ENCODE measurements at places on chromosomes 7 and 10.

DNA sequence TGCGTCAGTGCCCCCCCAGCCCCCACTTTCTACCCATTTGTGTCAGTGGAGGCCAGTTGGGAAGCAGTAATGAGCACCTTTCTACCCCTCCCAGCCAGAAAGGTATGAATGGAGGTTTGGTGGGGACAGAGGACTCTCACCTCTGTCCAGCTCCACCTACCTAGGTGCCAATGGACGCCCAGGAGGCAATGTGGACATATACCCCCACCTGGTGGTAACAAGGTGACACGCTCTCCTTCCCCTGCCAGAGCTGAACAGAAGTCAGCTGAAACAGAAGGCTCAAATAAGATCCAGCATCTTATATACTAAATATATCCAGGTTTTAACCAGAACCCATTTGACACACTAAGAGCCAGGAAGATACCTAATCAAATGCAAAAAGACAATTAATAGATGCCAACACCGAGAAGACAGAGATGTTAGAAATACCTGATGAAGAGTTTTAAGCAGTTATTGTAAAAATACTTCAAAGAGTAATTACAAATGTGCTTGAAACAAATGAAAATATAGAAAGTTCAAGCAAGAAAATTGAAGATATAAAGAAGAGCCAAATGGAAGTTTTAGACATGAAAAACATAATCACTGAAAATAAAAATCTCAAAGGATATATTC, 18.4 kb upstream of the SORCS3 start:
- no peak for DNase-seq
- no peaks in the 10 kb centered on the region for H3K4me1 ChIP-seq
- no peak overlapping the region for H3K4me3 ChIP-seq
- H3K36me3 ChIP-seq, result no peaks in the 10 kb centered on the region
- H3K27ac ChIP-seq, result no peak overlapping the region

- no peak for DNase-seq
- H3K4me3 ChIP-seq, result no peak overlapping the region
- H3K27me3 ChIP-seq, result no peaks in the 10 kb centered on the region
- peaks cover 13% of the 10 kb centered on the region for H3K4me1 ChIP-seq
These were observed 37.6 kb downstream of the C10orf105 start for GRCh38 chr10:71681977-71682376.

DNA sequence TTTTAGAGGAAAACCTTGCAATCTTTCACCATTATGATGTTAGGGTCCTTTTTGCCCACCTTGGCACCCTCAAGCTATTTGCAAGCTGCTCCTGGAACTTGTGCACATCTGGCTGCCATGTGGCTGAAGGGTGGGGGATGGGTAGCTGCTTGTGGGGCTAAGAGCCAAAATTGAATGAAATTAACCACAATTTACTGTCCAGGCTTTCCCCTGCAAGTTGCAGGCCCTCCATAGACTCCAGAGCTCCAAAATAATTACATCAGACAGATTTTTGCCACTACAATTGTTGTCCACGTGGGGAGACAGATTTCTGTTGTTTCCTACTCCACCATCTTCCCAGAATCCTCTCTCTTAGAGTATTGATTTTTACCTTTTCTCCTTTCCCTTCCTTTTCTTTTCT, 19.1 kb downstream of the PI4K2A start:
- no peak for DNase-seq
- no peak overlapping the region for H3K27ac ChIP-seq
- H3K4me1 ChIP-seq, result no peaks in the 10 kb centered on the region

DNA sequence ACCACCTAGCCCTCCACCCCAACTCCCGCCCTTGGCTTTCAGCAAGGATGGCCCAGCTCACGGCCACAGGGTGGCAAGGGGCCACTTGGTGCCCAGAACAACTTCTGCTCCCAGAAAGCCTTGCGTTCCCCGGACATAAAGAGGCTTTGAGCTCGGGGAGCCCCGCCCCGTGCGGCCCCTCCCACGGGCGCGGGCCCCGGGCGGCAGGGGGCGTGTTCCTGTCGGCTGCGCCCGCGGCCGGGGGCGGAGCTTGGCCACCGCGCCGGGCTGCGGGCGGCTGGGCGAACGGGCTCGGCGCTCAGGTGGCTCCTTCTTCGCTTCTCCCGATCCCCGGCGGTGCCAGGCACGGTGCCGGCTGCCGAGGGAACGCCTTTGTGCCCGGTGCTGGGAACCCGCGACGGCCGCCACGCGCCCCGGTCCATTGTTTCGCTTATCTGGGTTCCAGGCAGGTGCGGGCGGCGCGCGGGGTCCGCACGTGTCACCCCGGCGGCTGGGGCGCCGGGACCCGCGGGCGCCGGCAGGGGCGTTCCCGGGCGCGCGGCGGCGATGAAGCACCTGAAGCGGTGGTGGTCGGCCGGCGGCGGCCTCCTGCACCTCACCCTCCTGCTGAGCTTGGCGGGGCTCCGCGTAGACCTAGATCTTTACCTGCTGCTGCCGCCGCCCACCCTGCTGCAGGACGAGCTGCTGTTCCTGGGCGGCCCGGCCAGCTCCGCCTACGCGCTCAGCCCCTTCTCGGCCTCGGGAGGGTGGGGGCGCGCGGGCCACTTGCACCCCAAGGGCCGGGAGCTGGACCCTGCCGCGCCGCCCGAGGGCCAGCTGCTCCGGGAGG, at the start of gene NFE2L3:
TSS of gene NFE2L3 (plus strand) at position 246 of the 829 bp plus-strand sequence. CDS start at position 547, 301 bp downstream.
- H3K4me1 ChIP-seq, result peaks cover 5% of the 10 kb centered on the region
- H3K27me3 ChIP-seq, result peaks cover 57% of the 10 kb centered on the region
- H3K4me3 ChIP-seq, result peak within 1 kb of the TSS; percentile 30

DNA sequence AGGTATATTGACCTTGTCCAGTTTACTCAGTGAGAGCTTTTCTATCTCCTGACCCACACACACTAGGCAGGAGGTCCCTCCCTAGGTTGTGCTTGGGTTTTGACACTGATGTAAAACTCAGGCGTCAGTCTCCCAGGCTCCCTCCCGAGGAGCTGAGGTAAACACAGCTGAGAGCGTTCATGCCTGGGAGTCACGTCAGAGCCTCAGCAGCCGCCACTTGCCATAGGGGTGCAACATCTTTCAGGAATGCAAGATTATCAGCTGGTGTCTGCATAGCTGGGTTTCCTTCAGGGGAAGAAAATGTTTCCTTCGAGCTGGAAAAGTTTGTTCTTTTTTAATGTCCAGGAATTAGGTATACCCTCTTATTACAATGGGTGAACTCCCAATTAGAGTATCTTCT, 70.6 kb downstream of the FGFR2 start:
- H3K27ac ChIP-seq, result no peak overlapping the region
- H3K4me1 ChIP-seq, result peaks cover 10% of the 10 kb centered on the region
- peak; percentile 28 for DNase-seq
- H3K36me3 ChIP-seq, result no peaks in the 10 kb centered on the region
- peaks cover 54% of the 10 kb centered on the region for H3K27me3 ChIP-seq
- no peak overlapping the region for H3K4me3 ChIP-seq

Data from muscle of leg (tissue), 16 donors.